ENCODE measurements at places on chromosomes 12 and 14.

GRCh38 chr14:61212546-61212945, 68.6 kb downstream of the TMEM30B start:
- no peak for DNase-seq

- DNase-seq, result no peak
Measured at GRCh38 chr12:26805401-26805971, 27.5 kb downstream of the ITPR2 start.

GRCh38 chr14:53603994-53604393, 352.6 kb downstream of the BMP4 start:
- no peak for DNase-seq

DNA sequence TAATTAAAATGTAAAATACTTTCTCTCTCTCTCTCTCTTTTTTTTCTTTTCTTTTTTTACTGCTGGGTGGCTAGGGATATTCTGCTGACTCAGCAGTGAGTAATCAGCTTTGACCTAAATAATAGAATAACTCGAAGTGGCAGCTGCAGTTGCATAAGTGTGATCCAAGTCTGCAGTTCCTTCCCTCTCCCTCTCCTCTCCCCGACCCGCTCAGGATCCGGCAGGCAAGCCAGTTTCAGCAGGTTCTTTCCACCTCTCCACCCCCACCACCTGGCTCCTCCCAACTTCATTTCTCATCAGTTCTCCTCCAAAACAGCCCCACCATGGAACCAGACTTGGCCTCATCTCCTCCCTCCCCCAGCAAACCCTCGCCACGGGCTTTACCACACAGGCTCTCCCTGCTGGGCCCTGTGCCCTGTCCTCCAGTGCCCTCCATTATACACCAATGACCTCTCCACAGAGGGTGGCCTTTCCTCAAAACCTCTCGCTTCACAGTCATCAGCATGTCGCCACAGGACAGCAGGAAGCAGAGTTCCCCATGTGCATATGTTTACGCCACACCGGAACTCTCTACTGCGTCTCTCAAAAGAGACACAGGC, 22.4 kb downstream of the SLC7A8 start:
- DNase-seq, result peak; percentile 78

GRCh38 chr12:127629066-127629820, 637.7 kb upstream of the TMEM132C start:
- DNase-seq, result peak; percentile 37

GRCh38 chr12:114757684-114758325, 73.8 kb upstream of the TBX3 start:
- DNase-seq, result no peak

- DNase-seq, result no peak
Measured at GRCh38 chr12:124436366-124436765, 131.0 kb downstream of the NCOR2 start.

DNA sequence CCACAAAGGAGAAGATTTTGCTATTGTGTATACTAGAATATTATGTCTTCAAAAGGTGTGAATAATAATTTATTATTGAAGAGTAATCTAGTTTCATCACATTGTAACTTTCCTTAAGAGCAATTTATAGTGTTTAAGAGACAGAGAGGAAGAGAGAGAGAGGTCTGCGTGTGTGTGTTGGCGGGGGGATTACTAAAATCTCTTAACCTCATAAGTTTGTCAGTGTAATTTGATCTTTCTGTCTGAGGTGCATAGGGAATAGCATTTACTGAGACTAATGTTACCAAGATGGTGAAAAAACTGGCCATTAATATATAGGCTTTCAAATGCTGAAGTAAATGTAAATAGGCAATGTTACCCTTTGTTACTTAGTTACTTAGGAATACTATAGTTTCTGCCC, 48.2 kb upstream of the BTG1 start:
- DNase-seq, result no peak
